ENCODE measurements at places on chromosomes 13 and 19.

- DNase-seq, result no peak
These were observed 3.5 kb downstream of the KLK1 start for GRCh38 chr19:50820086-50820485.

DNA sequence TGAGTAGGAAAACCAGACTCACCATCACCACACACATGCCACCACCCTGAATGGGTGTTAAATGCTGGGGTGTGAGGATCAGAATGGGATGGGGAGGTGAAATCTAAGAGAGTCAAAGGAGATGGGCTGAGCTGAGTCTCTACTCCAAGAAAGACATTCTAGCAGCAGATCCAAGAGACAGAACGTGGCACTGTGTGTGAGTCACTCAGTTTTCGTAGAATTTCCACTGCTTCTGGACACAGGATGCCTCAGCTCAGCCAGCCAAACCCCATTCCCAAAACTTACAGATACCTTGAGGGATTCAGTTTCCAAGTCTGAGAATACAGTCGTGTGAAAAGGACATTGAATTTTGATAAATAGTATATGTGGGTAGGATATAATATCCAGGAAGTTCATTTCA lies 7.3 kb upstream of the CYP2A7 start:
- DNase-seq, result no peak

DNA sequence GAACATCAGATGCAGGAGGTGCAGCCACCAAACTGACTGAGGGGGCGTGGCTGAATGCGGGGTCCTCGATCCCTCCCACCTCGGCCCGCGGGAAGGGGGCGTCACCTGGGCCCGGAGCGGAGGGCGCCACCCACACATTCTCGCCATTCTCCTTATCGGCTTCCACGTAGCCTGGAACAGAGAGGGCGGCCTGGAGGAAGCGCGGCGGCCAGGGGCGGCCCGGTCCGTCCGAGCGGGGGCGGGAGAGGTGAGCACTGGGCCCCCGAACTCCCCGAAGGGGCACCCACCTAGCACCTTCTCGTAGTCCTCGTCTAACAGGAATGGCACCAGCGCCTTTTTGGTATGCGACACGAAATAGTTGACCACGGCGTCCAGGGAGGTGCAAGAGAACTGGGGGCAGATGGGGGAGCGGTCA lies 11.8 kb downstream of the STAP2 start:
- no peak for DNase-seq

GRCh38 chr19:43290568-43291359 lies 21.4 kb upstream of the PSG9 start:
- DNase-seq, result no peak

DNA sequence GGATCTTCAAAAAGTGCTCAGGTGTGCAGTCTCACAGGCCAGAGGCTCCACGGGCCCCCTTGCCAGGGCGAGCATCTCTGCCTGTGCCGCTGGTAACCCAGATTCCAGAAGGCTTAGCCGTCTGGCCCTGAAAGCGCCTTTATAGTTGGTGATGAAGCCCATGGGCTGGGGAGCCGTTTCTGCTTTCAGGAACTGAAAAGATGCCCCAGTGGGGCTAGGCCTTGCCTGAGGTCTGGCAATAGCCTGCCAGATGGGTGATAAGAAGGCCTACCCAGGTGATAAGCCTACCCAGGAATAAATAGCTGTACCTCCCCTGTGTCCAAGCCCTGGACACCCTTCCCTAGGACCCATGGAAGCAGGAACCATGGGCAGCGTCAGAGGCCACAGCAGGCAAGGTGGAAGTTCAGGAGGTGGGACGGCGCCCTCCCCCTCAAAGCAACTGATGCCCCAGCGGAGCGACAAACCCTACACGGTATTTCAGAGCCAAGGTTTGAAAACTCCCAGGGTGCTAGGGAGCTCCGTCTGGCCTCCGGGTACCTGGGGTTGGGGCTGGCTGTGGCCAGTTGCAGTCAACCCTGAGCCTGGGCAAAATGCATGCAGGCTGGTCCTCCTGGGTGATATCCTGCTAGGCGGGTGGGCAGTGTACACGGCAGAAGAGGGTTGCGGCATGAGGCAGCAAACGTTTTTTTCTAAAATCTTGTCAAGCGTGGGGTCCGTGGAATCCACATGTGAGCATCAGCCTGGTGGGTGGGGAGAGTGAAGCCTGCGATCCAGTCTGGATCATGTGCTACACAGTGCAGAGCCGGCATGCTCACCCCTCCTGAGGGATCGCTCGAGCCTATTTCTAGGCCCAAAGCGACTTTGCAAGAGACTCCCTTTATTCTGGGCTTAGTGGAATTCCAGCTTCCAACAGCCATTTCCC lies 45.3 kb downstream of the ACTN4 start:
- DNase-seq, result no peak

DNA sequence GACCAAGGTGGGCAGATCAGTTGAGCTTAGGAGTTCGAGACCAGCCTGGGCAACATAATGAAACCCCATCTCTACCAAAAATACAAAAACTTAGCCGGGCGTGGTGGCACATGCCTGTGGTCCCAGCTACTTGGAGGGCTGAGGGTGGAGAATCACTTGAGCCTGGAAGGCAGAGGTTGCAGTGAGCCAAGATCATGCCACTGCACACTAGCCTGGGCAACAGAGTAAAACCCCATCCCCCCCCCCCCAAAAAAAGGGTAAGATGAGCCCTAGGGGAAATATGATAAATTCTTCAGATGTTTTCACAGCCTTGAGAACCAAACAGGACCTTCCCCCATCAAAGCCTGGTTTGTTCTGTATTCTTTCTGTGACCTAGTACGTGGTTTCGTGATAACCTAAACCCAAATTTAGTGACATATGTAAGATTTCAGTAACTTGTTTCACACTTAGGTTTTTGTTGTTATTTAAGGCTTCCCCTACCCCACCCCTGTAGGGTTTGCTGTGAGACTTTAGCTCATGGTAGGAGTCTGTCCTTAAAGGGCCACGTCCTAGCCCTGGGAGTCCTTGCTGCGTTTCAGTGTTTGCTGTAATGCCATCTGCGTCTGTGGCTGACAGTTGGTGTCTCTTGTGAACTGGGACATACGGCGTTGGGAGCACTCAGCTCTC lies 49.6 kb downstream of the MYO9B start:
- no peak for DNase-seq

GRCh38 chr13:95642028-95642621 lies 2.4 kb downstream of the DZIP1 start:
- no peak for DNase-seq

- DNase-seq, result no peak
These were observed 16.0 kb upstream of the SEMA6B start for GRCh38 chr19:4575267-4576015.

DNA sequence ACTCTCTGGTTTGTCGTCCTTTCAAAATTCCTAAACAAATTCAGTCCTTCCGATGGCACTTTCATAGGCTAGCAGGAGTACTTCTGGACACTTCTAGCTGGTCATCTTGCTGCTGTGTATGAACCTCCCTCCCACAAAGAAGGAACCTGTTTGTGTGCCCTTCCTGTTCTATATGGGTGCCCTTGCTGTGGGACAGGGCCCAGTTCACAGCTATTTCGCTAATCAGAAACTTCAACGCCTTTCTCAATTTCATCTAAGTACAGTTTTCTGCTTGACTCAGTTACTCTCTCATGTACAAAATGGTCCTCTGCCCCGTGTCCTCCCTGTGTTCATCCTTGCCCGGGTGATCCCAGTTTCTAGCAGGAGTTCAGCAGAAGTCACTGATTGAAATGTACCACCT lies 96.1 kb downstream of the STARD13 start:
- DNase-seq, result no peak

DNA sequence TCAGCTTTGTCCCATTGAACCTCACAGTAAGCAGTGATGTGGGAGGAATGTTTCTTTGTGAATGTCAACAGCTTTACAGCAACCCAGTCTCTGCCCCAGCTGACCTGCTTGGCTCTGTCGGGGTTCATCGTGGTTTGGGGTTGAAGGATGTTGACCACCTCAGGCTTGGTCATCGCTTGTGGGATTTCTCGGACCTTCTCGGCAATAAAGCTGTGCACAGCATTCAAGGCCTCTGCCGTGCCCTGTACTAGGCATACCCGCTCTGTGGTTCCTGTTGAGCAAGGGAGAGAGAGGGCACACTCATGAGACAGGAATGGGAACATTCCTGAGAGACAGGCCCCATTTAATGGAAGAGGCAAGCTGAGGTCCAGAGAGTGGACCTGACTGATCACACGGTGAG lies 20.0 kb downstream of the NOVA2 start:
- DNase-seq, result no peak

DNA sequence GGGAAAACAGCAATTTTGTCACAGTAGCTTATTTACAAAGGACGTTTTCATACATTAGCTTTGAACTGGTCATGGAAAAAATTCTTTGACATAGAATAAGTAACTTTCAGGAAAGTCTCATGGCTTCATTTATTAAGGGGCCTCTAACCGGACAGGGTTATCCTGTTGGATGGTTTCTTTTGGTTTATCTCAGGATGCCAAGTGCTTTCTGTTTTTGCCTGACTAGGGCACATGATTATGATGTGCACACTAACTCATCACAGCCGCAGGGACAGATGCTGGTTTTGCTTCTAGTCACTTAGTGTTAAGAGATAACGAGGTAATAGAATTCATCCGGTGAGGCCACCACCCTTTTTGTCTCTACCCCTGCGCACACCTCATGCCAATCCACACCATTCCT lies 53.0 kb downstream of the TGDS start:
- DNase-seq, result no peak

GRCh38 chr19:4068047-4068966 lies 1.6 kb upstream of the ZBTB7A start:
- DNase-seq, result no peak

DNA sequence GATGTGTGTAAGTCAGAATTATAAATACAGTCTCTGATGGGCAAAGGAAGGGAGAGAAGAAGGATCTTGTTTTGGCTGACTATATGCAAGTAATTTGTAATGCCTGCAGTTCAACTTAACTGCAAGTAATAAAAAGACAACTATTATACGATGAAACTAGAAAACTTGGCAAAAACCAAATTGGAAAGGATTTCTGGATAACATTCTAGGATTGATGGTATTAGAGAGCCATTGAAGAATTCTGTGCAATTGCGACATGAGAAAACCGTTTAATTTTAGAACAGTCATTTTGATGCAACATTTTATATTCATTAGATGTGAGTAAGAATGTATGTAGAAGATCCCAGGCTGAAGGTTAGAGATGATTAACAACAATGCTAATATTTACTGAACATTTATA lies 1334.1 kb downstream of the EFNB2 start:
- no peak for DNase-seq

GRCh38 chr19:55083004-55083850 lies 7.6 kb downstream of the EPS8L1 start:
- DNase-seq, result no peak

GRCh38 chr13:21546372-21546771 lies 57.6 kb downstream of the MICU2 start:
- DNase-seq, result no peak

DNA sequence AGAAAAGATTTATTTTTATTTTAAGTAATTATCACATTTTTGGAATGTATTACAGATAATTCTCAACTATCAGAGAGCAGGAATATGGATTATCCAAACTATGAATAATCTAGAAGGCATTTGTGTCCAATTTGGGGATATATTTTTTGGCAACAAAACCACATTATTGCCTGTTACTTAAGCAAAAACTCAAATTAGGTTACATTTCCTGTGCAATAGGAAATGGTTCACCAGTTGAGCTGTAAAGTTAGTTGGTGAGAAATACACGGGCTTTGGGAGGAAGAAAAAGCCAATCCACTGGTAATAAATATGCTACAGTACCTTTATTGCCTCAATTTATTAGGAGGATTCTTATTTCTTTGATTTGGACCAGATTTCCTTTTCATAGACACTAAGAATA lies 1075.2 kb downstream of the PCDH9 start:
- no peak for DNase-seq

GRCh38 chr13:36986462-36987240 lies 12.5 kb downstream of the ALG5 start:
- DNase-seq, result no peak

DNA sequence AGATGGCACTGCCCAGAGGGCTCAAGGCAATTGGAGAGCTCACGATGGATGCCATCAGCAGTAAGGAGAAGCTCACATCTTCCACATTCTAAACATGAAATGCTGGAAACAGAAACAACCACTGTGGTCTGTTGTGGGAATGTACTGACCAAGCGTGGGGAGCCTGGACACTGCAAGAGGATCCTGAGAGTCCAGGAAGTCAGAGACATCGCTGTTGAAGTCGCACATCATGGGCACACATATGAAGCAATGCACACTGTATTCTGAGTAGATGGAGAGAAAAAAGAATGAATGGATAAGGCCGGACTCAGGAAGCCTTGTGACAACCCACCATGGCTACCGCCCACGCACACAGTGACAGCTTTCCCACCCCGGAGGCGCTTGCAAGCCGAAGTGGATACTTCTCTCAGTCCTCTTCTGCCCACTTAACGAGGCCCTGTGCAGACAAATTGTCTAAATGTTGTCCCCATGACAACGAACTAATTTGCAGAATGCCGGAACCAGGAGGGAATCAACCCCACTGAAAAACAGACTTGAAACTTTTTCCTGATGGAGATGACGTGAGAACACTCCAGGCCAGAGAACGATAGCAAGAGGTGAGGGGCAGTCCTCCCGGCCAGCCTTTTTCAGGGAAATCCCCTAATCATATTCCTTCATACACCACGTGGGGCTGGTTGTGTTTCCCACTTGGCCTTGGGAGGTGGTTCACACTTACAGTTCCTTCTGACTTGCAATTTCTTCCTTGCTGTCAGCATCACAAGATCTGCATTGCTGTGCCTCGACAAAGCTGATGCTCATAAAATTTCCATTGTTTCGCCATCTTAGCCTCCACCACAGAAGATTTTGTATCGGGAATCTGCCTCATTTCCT lies 109.6 kb upstream of the SERP2 start:
- DNase-seq, result no peak

GRCh38 chr19:7394731-7395359 lies 46.1 kb downstream of the ARHGEF18 start:
- DNase-seq, result peak; percentile 75

DNA sequence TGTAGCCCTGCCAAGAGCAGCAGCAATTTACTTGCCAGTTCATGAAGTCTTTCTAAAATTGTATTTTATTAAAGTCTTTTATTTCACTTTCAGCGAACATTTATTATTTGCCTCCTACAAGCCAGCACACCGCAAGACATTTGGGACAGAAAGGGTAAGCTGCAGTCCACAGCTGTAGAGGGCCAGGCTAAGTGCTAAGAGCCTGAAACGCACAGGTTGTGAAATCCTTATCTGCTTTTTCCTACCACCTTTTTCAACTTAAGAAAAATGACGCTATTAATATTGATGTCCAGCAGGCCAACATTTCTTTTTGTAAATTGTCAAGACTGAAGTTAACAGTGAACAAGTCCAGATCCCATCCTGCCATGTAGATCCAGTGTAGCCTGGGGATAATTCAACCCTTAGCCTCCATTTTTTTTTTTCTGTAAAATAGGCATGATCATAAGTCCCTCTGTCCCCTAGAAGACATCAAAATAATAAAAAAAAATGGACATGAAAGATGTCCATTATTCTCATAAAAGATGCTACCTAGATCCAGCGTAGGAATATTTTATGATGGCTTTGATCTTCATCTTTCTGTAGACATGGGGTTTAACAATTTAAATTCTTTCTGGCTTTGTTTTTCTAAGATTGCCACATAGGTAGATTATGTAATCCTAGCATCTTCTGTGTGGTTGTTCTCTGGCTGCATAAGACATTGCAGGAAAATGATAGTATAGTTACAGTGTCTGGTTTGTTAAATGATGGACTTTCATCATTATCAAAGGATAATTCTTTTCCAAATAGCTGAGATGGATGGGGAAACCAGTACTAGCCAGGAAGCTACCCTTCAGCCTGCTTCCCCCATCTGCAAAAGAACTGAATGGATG lies 128.4 kb downstream of the SHISA2 start:
- no peak for DNase-seq

- no peak for DNase-seq
These were observed 219.5 kb upstream of the TSHZ3 start for GRCh38 chr19:31568724-31569123.

GRCh38 chr19:45187421-45188100 lies 9.0 kb downstream of the BLOC1S3 start:
- DNase-seq, result no peak
